Stimulated activated CD4-positive, alpha-beta T cell treated with anti-CD3 and anti-CD28 coated beads, Interleukin-15, amount 100 ng/mL, for 48 hours (primary cell): ENCODE measurements at places on chromosomes 1 and 21.

GRCh38 chr1:54567961-54568360 lies 19.9 kb downstream of the ACOT11 start:
- no peak for DNase-seq

- no peak for DNase-seq
Observed at GRCh38 chr21:14414932-14415508, 32.1 kb upstream of the HSPA13 start.

DNA sequence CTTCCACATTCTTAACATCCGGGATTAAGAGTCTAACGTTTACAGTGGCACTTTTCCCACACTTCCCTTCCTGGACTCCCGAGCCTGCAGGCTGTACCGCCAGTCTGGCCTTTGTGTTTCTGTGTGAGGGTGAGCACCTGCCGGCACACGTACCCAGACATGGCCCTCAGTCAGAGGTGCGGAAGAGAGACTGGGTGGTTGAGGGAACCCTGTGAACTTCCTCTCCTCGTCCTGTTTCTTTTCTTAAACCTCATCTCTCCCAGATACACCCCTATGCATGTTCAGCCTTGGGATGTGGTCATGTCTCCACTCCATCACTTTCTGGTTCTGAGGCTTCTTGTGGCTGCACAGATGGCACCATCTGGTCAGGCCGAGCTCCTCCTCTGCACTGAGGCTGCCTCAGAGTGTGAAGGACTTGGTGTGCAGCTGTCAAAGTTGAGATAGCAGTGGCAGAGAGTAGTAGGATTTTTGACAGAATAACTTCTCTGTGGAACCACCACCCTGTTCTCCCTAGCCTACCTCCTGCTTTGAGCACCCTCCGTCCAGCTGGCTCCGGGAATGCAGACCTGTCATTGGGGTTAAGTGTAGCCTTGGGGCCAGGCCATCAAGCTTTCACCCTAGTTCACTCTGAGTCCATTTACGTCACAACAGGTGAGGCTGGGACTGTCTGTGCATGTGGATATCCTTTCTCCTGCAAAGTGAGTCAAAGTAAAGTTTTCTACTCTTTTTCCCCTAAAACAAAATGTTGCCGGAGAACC lies 31.4 kb downstream of the VASH2 start:
- no peak for DNase-seq

DNA sequence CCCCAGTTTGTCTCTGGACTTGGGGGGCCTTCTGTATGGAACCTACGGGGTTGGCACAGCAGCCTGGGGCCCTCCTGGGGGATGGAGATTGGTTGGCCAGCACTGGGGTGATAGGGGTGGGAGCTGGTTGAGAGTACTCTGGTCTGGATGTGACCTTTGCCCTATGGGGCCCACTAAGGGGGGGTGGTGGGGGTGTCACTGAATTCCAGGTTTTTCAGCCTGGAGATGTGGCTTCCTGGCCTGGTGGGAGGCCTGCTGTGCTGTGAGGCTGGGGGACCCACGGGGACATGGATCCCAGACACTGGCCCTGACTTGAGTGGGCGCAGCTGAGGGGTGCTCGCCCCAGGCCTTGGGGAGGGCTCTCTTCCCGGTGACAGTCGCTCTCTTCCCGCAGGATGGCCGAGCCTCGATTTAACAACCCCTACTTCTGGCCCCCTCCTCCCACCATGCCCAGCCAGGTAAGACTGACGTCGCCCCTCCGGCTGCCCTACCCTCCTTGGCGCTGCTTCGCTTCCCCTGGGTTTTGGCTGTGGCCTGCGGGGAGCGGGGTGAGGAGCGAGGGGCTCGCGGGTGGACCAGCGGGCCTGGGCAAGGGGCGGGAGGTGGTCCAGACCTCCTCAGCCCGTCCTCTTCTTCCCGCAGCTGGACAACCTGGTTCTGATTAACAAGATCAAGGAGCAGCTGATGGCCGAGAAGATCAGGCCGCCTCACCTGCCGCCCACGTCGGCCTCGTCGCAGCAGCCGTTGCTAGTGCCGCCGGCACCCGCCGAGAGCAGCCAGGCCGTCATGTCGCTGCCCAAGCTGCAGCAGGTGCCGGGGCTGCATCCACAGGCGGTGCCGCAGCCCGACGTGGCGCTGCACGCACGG lies 19.6 kb downstream of the ZNF362 start:
- no peak for DNase-seq

GRCh38 chr1:14590411-14591180 lies 7.9 kb upstream of the KAZN start:
- DNase-seq = no peak

GRCh38 chr1:147214842-147215539 lies 10.1 kb downstream of the FMO5 start:
- no peak for DNase-seq

GRCh38 chr1:110879758-110880606 lies 7.0 kb downstream of the CD53 start:
- DNase-seq = peak; percentile 59

DNA sequence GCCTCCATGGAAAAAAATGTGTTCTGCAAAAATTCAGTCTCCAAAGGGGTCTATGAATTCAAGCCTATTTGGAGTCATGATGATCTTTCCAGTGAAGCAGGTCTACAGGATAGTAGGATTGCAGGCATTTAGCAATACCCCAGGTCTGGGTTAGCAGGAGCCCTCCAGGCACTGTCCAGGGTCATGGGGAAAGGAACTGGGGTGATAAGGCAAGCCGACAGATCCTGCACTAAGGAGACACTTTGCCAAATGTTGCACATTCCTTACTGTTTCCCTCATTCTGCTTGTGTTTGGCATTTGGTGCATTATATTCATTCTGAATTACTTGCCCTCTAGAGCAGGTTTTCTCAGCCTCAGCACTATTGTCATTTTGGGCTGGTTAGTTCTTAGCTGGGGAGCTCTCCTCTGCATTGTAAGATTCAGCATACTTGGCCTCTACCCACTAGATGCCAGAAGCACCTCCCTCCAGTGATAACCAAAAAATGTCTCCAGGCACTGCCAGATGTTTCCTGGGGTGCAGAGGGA lies 333.3 kb upstream of the PLXNA2 start:
- DNase-seq = no peak

DNA sequence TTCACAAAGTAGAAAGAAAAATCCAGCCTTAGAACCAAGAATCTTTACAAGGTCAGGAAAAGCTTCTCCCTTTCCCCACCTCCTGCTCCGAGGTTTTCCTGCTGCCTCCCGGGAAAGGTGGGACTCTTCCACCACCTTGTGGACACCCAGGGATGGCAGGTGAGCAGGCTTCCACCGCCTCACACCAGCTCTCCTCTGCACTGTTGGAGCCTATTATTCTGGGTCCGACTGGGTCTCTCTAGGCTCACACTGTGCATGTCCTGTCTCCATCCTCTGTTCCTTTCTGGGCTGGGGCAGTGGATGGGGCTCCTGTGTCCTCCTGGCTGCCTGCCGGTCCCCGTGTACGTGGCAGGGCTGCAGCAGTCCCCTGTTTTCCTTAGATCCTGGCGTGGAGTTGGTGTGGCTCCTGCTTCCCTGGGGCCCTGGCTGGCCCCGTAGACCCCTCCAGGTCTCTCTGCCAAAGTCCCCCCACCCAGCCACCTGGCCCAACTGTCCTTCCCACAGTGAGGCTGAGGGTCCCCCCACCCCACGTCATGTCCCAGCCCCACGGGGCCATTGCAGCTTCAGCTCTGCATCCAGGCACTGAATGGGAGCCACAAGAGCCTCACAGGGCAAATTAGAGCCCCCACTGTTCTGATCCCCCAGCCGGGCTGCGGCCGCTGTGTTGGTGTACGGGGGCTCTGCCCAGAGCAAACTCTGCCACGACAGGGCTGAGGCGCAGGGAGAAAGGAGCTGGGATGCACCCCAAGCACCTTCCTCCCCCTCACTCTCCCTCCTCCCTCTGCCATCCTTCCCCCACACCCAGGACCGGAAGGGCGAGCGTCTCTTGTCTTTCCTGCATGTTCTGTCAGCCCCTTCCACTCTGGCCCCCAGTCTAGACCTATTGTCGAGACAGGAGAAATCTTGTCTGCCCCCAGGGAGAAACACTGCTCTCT lies 3.3 kb upstream of the SLC45A1 start:
- DNase-seq = peak; percentile 24

- peak; percentile 46 for DNase-seq
Observed at GRCh38 chr1:26529655-26530409, at the start of gene RPS6KA1. Gene RPS6KA1, plus strand, starts transcription at chr1:26529761. Its CDS starts 160 bp downstream, at chr1:26529921.

DNA sequence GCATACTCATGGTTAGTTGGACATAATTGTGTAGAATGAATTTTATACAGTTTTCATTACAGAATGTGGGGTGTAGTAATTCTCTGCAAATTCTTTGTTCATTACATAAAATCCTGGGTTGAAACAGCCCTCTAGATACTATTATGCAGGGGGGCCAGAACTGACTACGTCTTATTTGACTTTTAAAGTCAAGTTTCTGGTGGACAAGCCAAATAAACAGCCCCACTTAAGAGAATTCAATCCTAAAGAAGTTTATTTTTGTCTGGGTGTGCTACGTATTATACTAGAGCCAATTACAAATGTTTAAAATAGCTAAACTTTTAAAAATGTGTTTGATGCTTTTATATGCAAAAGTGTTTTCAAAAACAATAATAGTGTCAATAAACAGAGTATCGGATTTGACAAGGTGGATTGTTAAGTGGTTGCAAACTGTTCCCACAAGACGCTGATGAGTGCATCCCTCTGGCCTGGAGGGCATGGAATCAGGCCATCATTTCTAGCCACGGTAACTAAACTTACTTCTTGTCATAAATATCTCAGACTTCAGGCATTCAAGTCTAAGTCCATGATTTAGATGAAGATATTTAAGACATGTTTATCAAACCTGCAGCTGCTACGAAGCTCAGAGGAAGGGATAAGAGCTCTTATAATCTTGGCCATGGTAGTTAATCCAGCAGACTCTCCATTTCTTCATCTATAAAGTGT lies 646.3 kb downstream of the KIF26B start:
- DNase-seq = no peak

DNA sequence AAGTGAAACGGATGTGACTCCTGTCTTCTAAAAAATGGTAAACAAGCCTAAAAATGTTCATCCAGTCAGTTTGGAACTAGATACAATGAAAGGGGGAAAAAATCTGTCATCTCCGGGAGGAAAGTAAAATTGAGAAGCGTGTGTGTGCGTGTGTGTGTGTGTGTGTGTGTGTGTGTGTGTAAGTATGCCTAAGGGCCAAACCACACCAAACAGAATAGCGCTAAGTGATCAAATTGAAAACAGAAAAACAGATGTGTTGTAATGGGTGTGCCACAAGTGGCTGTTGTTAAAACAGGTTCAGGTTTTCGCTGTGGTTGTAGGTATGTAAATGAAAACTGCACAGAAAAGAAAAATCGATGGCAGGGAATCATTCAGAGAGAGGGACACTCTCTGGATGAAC lies 106.7 kb downstream of the RNF220 start:
- no peak for DNase-seq

GRCh38 chr1:206736878-206737728 lies 33.5 kb upstream of the IL19 start:
- DNase-seq = no peak

DNA sequence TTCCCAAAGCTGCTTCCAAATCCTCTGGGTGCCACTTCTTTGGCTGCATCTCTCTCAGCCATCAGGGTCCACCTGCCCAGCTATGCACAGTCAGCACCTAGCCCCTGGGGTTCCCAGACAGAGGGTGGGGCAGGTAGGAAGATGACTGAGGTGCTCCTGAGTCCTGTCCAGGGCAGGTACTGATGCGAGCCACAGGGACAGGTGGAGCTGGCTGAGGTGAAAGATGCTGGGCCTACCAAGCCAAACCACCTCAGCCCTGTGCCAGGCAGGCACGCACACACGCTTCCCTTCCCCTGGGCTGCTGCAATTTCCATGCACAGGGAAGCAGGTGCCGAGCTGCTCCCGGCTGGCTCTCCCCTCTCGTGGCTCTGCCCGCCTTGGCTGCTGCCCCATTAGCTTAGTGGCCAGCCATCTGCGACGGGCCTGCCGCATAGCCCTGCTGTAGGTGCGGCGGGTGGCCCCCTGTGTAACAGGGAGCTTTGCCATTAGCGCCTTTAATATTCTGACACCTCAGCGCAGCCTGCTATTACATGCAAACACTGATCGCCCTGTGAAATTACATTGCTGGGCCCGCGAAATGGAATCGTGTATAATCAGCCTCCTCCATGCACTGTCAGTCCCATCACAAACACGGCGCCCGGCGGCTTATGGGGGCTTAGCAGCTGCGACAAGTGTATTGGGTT lies 38.9 kb downstream of the DMAP1 start:
- DNase-seq = no peak

- DNase-seq = no peak
Observed at GRCh38 chr1:15180945-15181523, 27.5 kb downstream of the TMEM51 start.

GRCh38 chr1:100023482-100023881 lies 53.7 kb downstream of the SLC35A3 start:
- DNase-seq = no peak

DNA sequence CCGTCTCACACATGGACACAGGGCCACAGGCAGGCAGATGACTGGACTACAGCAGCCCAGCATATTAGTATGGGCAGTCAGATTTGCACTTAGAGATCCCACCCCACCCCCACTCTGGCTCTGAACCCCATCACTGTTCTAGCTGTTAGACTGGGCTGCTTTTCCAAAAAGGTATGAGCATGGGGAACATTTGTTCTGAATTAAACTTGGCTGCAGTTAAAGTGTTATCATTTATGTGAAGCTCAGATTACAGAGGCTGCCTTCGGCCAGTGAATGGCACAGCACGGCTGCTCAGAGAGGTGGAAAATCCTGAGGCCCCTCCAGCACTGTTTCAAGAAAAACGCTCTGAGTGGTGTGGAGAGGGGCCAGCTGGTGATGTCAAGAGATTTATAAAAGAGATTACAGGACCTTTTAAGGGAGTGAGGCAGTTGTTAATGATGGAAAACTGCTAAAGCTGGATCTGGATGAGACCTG lies 6.9 kb upstream of the NOS1AP start:
- DNase-seq = no peak

DNA sequence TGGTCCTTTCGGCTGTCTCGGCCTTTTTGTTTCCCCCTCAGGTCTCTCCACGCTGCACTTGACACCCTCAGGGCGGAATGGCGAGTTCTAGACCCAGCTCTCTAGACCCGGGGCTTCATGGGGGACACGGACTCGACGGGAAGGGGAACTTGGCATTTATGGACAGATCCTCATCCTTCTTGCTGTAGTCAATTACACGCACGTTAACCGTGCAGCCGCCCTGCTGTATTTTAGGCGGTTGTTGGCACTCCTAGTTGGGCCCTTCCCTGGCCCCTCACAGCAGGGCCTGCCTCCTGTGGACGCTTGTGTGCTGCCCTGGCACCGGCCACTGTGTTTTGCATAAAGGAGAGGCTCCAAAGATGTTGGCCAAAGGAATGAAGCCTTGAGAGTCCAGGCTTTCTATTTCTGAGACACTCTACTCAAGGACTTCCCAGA lies 558 bp upstream of the BTG3 start:
- no peak for DNase-seq

GRCh38 chr21:35473496-35473895 lies 424.4 kb upstream of the RUNX1 start:
- no peak for DNase-seq

DNA sequence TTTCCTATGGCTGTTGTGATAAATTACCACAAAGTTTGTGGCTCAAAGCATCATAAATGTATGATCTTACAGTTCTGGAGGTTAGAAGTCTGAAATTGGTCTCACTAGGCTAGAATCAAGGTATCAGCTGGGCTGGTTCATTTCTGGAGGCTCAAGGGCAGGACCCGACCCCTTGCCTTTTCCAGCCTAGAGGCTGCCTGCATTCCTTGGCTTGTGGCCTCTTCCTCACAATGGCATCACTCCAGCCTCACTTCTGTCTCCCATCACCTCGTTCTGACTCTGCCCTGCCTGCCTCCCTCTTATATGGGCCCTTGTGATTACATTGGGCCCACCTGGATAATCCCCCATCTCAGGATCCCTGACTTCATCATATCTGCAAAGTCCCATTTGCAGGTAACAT lies 8.0 kb downstream of the COQ8A start:
- no peak for DNase-seq
